SK-N-DZ (cell line): ENCODE measurements at places on chromosomes 2 and 18.

DNA sequence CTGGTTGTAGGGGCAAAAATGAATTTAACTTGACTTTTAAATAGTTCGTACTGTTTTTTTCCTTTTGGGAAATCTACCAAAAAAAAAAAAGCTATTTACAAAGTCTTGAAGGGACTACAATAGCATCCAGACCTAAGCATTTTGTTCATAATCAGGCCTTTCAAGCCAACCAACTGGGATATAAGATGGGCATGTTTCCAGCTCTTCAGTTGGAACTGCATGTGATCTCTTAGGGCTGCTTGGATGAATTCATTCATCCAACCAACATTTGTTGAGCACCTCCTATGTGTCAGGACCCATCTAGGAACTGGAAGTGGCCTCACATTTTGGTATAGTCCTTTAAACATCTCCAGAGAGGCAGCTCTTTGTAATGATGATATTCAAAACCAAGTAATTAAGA is 98.6 kb downstream of the AAK1 start:
- no peak for DNase-seq

DNA sequence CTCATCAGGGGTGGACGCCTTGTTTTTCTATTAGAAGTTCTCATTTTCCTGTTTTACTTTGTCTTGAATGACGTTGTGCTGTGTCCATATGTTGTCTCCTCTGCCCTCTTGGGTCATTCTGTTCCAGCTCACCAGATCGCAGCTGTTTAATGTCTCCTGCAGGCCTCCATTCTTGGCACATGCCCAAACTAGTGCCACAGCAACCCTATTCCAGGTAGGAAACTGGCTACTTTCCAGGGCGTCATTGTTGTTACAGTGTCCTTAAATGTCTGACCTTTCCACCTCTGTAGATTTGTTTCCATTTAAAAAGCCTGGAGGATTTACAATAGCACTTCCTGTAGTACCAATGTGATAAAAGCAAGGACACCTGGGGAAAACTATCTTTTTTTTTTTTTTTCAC is 500.7 kb downstream of the METTL4 start:
- no peak for DNase-seq

- DNase-seq, result no peak
Observed at GRCh38 chr2:48519593-48519992, 10.4 kb upstream of the STON1 start.

GRCh38 chr2:10452956-10453904 is 5.1 kb upstream of the ODC1 start:
- no peak for DNase-seq

DNA sequence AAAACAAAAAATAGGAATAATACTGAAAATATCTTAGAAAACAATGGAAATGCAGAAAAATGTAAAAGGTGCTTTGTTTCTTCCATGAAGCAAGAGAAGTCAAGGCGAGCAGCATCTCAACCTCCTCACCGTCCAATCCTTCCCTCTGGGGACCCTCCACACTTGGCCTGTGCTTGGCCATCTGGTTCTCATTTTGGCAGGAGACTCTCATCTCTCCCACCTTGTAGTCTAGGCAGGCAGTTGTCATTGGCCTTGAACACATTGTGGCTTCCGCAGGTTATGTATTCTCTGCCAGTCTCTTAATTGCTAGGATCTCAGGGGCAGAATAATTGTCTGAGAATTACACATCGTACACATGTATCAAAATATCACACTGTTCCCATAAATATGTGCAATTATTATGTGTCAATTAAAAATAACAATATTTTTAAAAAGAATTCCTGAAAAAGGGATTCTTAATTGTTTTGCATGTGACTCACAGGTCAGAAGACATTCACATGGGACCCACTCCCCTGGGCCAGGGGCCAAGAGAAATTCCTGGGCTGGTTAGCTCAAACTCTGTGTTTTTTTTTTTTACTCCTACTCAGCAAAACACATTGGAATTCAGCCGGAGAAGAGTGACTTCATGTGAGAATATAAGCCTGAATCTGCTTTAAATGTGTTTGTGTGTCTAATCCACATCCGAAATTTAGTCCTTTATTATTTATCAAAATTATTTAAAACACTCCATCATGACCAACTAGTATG is 14.0 kb upstream of the ANKRD62 start:
- DNase-seq, result no peak

DNA sequence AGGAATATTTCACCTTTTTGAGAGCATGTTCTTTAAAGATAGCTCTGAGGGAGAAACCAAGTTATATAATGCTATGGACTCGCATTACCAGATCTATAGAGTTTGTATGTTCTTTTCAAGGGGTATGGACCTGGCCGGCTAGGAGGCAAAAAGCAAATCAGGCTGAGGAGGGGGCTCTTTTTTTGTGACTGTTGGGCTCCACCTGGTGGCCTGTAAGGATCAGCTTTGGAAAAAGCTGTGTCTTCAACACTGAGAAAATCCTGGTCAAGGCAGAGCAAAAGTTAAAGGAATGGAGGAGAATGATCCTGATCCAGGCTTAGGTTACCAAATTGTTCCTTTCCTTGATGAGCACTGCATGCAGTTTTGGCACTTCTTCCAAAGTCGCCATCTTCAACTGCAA is 180.5 kb downstream of the DIS3L2 start:
- peak; percentile 37 for DNase-seq

DNA sequence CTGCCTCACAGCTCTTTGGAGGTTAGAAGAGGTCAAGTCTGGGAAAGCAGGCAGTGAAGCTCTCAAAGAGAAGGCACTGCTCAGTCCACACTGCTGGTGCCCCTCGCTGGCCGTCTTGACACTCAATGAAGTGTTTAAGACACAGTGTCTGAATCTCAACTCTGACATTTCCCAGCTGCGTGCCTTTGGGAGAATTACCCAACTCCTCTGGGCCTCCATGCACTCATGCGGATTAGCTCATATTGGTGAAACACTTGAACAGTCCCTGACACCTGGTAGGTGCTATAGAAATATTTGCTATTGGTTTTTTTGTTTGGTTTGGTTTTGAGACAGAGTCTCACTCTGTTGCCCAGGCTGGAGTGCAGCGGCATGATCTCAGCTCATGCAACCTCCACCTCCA is 281.0 kb downstream of the SRBD1 start:
- no peak for DNase-seq

DNA sequence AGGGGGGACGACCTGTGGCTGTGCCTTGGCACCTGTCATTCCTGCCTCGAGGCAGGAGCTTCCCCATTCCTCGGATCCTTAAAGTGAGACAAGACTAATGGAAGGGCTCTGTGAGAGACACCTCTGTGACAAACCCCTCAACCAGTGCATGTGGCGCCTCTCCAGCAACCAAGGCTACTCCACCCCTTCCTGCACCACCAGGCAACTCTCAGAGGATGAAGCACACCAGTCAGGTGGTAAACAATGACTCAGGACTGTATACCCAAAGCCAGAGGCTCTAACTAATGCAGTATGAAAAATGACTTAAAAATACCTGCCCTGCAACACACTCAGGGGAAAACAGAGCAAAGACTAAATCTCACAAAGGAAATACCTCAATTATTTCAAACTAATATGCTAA is 136.9 kb downstream of the UXS1 start:
- DNase-seq, result no peak

DNA sequence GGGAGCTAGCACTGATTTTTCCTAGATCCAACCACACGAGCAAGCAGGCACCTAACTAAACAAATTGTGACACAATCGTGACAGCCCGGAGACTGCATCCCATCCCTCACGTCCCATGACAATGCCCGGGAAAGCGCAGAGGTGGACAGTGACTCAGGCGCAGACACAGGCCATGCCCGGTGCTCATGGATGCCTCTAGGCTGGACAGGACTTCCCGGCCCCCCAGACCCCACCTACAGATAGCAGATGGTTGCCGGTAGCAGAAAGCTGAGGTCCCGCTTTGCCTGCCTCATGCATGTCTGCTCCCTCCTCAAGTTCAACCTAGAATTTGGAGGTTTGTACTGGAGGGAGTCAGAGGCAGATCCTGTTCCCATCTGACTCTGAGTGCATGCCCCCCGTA is 81.0 kb downstream of the TPO start:
- DNase-seq, result no peak

DNA sequence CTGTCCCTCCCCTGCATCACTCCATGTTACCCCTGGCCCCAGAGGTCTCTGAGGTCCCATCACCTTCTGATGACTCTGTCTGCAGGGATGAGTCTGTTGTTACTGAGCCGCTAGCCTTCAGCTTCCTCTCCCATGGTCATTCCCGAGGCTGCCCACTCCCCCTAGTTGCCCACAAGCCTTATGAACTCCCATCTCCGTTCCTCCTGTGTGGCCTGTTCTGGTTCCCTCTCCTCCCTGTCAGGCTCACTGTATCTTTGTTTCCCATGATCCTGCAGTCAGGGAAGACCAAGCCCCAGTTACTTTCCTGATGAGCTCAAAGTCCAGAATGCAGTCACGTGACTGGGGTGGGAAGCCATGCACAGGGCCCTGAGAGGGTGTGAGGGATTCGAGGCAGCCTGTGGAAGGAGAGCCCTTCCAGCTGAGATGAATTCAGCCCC is 39.5 kb downstream of the INPP4A start:
- DNase-seq, result no peak

DNA sequence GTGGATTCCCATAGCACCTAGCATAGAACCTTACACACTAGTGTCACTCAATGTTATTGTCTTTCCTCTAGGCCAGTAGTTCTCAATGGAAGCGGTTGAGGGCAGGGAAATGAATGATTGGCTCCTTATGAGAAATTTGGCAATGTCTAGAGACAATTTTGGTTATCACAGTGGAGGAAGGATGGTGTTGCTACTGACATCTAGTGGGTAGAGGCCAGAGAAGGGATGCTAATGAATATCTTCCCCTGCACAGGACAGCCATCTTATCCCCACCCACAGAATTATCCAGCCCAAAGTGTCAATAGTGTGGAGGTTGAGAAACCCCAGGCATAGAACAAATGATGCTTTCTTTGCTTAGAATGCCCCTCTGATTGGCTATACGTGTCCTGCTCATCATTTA is 15.8 kb downstream of the C18orf63 start:
- no peak for DNase-seq

GRCh38 chr2:200159357-200159707 is 147.2 kb upstream of the SPATS2L start:
- no peak for DNase-seq

GRCh38 chr2:152175012-152175367 is 573 bp downstream of the STAM2 start:
- no peak for DNase-seq
